Umbilical cord (tissue), 2 donors: ENCODE measurements at places on chromosomes 7 and 10.
A peak's percentile ranks its signal among the peaks of the same experiment; 100 is the strongest.

DNA sequence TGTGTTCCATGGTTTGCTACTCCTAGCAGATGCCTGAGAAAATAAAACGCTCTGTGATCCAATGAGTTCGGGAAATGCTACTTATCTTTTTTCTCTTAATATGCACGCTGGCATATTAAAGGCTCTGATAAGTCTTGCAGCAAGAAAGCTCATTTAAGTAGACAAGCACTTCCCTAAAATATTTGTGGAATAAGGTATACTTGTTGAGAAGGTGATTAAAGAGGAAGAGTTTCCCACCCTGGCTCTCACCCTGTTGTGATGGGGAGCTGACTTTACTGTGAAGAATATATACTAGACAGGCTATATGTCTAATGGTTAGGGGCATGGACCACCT, 279.4 kb downstream of the RPS24 start:
- DNase-seq, result no peak

DNA sequence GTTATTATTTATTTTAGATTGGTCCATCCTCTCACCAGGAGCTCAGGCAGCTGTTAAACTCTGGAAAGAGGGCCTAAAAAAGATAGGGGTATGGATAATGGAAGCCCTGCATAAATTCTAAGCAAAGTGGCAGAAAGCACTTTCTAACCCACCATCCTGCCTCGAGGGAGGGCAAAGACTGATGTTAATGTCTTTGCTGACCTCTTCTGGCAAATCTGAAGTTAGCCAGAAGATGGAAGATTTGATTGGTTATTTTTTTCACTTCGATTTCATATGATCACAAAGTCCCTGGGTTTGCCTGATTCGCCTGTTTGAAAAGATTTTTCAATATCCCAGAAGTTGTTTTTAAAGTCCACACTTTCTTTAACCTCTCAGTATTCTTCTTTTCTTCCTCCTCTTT, 24.8 kb downstream of the OR9A2 start:
- DNase-seq, result no peak

GRCh38 chr10:3272300-3272699, 99.7 kb upstream of the PITRM1 start:
- no peak for DNase-seq

GRCh38 chr10:89384474-89385340, 6.9 kb downstream of the IFIT1B start:
- peak; percentile 19 for DNase-seq

GRCh38 chr7:136692221-136692620, 176.2 kb upstream of the CHRM2 start:
- no peak for DNase-seq

DNA sequence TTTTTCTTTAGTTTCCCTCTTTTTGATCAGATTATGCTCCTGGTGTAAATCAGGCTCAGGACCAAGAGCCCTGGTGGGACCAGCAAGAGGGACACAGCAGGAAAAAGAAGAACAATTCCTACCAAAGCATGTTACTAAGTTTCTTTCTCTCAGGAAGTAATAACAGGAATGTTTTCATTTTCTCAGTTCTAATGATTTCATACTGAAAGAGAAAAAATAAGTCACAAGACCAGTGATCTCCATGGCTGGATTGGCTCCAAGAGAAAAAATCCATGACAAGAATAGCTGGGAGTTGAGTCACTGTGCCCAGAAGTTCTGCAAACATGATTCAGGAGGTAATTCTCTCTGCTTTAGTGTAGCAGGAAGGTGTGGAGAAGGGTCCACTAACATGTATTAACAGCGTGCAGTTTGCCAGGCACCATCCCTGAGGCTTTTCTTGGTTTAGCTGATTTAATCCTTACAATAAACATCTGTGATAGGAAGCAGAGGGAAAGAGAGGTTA, 23.8 kb upstream of the IFIT2 start:
- DNase-seq, result peak; percentile 96

DNA sequence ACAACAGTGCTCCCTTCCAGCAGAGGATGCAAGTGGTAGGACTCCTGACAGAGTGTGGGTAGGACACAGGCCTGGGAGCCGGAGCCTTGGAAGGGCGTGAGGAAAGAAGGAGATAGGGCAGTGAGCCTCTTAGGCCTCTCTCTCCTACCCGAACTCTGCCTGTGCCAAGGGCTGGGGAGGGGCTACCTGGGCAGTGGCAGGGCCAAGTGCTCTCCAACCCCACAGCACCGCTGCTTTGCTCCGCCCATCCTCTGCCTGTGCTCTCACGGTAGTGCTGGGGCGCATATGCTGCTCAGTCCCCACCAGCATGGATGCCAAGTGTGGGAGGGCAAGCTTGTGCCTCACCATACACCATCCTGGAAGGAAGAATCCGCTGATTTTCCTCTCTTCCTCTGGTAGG, 7.5 kb downstream of the FAM131B start:
- no peak for DNase-seq

- no peak for DNase-seq
Observed at GRCh38 chr7:110600956-110601355, 490.0 kb upstream of the LRRN3 start.

GRCh38 chr7:114785496-114785895, 136.4 kb upstream of the MDFIC start:
- peak; percentile 7 for DNase-seq

- no peak for DNase-seq
Observed at GRCh38 chr7:152931633-152932032, 172.1 kb downstream of the ACTR3B start.

DNA sequence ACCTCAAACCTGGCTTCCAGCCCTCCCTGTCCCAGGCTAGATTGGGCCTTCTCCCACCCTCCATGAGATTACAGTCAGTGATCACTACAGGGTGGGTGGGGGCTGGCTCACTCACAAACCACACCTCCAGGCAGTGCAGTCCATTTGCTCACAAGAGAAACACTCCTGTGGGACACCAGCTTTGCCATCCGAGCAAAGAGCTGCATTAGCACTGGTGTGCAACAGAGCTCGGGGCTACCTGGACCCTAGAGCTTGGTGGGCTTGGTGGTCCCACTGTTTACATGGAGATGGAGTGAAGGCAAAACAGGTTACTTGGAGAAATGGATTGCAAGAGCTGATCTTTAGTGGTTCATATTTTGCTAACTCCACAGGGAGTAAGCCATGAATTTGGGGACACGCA, 451.7 kb upstream of the ZMIZ1 start:
- DNase-seq, result no peak

- DNase-seq, result no peak
Observed at GRCh38 chr7:92877367-92877766, 41.0 kb upstream of the CDK6 start.

DNA sequence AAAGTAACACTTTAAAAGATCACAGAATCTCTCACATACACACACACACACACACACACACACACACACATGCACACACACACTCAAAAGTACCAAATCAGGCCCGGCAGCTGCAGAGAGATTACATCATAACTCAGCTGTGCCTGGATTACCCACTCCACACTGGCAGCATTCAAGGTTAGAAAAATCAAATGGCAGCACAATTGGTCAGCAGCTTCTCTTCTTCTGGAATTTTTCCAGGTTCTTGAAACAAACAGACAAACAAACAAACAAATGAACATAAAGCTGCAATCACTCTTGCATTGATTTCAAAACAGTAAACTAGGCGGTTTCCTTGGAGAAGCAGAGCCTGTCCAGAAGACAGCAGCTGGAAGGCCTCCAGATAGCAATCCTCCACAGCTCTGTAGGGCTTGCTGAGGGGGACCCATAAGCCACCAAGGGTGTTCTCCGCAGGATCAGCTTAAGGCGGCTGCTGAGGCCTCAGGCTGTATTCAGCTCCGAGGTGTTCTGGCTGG, 24.5 kb upstream of the FAM133B start:
- peak; percentile 83 for DNase-seq

DNA sequence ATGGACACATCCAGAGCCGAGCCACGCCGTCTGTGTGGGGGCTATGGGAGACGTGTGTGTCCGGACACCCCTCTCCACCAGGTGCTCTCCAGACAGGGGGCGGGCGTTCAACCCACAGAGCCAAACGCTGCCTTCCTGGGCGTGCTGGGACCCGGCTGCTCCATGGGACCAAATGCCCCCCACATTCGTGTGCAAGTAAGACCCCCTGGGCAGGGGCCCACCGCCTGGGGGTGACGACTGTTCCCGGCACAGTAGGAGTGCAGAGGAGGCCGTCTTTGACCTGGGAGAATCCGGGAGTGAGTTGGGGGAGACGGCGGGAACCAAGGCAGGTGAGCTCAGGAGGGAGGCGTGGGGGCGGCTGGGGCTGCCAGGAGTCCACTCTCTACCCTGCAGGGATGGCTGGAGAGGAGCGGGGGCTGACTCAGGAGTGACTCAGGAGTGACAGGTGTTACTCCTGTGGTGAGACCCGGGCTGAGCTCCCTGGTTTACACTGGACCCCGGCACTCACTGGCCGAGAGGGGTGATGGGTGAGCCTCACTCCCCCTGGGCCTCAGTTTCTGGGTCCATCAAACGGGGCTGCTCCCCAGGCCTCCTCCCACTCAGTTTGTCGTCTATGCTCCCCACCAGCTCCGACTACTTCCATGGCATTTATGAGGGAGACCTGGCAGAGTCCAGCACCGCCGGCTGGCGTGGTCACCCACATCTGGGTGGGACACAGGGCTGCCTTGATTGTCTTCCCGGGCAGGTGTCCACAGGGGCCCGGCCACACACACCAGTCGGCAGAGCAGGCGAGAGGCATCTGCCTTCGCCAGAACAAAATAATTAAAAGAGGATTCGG, 95.0 kb downstream of the MICALL2 start:
- no peak for DNase-seq
